ENCODE measurements at places on chromosomes 3 and 15. TPM values are rescaled to one million over a fixed set of nuclear protein-coding genes. Genes with fewer than 3 reads are reported as not detected.
A peak's percentile ranks its signal among the peaks of the same experiment; 100 is the strongest.

ALDH1L1 gene
- total RNA-seq: 27.4 TPM

GRCh38 chr3:38565339-38566214, 69.4 kb downstream of the EXOG start:
- DNase-seq: no peak

- no peak for DNase-seq
These were observed 43.3 kb downstream of the CPN2 start for GRCh38 chr3:194307849-194308248.

EFCAB12 gene
- 0.69 TPM for total RNA-seq

DNA sequence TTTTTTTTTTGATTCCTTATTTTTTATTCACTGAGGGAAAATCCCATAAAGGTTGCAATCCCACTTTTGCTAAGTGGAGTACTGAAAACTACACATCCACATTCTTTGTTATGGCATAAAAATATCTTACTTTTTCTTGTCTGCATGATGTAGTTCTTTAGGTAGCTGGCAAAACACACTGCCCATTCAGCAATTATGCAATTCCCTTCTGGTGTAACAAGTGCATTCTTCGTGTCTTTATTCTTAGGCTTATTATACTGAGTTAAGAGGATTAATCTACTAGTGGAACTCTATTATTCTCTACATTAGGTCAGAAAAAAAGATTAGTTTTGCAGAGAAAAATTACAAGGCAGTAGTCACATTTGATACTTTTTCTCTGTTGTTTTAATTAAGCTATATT, 403.8 kb upstream of the GBE1 start:
- no peak for DNase-seq

GRCh38 chr15:70447928-70448698, 315.2 kb downstream of the UACA start:
- DNase-seq: peak; percentile 52

DNA sequence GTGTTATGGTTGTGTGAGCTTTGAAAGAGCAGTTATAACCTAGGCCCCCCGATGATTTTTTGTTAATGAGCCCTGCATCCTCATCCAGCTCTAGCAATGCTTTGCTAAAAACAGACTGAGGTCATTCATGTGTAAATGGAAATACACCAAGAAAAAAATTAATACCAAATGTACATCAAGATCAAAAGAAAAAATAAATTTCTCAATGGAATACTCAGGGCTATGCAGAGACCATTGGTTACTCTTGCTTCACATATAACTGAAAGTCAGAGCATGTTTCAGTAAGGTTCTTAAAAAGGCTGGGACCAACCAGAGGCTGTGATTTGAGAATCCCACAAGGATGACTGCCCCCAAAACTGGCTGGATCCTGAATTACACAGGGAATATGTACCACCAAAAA, 48.0 kb downstream of the ARHGAP31 start:
- no peak for DNase-seq

C3orf49 gene
- total RNA-seq: not detected

TMEM108 gene
- 1.1 TPM for total RNA-seq

CHRNA7 gene
- total RNA-seq: 3.4 TPM

GOLGA8J gene
- total RNA-seq: 0.29 TPM

LEKR1 gene
- total RNA-seq: 1.9 TPM

- no peak for DNase-seq
These were observed 67.3 kb downstream of the VGLL4 start for GRCh38 chr3:11576453-11576852.

DNA sequence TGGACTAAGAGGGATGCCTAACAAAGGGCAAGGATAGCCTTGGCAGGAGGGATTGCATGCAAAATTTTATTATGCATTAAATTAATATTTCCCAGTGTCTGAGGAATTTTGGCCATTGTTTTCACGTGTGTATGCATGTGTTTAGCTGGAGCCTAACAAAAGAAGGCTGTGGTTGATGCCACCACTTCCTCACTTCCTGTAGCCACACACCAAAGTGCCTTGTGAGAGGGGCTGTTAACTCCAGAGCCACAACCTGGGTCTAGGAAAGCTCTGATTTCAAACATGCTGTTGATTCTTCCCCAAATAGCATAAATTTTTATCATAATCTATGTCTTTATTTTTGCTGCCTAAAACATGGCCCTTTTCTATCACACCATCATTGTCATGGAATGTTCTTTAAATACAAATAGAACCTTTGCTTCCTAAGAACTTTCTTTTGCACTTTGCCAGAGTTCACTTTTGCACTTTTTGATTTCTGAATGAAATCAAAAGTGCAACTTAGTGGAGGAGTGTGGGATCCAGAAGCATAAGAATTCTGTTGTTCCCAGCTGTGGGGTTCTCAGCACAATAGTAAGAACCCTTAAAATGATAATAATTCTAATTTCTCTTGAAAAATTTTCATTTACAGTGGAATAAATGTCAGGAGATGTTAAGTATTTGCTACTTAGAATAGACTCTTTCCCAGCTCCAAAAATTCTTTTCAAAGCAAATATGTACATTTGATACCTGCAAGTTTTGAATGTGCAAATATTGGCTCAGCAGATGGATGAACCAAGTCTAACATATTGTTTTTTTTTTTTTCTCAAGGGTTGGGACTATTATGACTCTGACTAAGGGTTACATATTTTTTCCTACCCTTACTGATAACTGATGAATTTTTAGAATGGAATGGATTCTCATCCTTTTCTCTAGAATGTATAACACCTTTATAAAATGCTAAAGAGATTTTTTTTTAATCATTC, 35.6 kb upstream of the SPTSSB start:
- DNase-seq: no peak

GRCh38 chr15:67179411-67179995, 75.0 kb downstream of the AAGAB start:
- DNase-seq: no peak

DNA sequence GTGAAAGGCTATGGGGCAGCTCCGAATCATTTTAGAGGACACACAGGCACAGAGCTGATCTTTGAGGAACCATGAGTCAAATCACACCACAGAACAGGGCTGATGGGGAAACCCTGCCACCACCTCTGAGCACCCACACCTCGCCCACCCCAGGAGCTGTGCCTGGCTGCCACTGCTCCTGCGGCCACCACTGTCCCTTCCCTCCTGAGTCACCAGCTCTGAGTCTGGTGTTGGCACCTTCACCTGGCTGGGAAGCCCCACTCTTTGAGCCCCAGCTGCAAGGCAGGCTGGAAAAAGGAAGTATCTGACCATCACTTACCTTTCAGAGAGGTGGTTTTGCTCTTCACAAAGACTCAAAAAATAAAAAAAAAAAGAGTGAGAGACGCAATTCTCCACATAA, 63.6 kb upstream of the MEF2A start:
- no peak for DNase-seq

- DNase-seq: no peak
These were observed 879.9 kb downstream of the TUSC7 start for GRCh38 chr3:117589454-117589853.

GRCh38 chr15:69734699-69735098, 282.1 kb downstream of the RPLP1 start:
- no peak for DNase-seq

DNA sequence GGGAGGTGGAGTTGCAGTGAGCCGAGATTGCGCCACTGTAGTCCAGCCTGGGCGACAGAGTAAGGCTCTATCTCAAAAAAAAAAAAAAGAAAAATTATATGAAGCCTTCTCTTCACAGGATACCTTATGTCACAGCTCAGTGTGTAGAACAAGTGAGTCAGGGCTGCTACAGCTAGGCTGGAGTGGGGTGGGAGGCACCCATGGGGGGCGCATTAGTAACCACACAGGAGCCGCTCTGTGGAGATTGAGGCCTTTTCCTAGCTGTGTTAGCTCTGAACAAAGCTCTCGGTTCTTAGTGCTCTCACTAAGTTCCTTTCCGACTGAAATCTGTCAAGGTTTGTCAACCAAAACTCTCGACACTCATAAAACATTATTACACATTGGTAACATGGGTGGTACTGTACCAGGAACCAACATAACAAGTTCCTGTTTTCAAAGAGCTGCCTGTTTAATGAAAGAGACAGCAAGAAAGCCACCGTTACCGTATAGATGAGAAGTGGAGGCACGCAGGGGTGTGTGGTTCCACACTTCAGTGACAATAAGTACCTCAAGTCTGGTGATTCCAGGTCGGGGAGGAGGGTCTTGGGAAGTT, 4.5 kb downstream of the LRRC31 start:
- DNase-seq: no peak

DNA sequence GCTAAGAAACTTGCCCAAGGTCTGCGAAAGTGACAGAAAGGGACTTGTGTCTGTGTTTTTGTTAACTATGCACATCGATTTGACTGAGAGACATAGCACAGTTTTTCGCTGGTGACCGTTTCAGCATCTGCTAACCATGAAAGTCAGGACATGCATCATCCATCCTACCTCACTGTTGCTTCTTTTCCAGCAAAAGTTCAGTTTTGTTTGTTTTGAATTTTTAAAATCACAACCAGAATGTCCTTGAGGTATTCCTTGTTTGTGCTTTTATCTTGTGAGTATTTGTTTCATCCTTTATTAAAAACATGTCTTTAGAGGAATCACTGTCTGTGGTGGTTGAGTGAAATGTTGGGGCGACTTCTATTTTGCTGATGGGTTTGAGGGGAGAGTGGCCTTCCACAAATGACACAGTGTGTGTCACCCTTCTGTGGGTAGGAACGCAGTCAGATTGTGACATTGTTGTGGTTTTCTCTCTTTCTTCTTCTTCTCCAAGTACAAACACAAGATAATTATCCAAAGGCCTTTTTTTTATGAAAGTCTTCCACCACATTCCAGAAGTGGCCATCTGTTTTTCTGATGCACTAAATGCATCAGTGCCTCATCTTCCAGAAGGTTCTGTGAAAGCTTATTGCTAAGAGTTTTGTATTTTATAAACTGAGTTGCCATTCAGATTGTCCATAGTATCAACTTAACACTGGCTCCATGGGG, 214.4 kb upstream of the NR2E3 start:
- DNase-seq: no peak

GRCh38 chr15:28933710-28934445, 48.1 kb downstream of the APBA2 start:
- no peak for DNase-seq

CHRFAM7A gene
- total RNA-seq: 2.0 TPM

P2RY13 gene
- total RNA-seq: 1.5 TPM

TCF12 gene
- total RNA-seq: 106 TPM

DNA sequence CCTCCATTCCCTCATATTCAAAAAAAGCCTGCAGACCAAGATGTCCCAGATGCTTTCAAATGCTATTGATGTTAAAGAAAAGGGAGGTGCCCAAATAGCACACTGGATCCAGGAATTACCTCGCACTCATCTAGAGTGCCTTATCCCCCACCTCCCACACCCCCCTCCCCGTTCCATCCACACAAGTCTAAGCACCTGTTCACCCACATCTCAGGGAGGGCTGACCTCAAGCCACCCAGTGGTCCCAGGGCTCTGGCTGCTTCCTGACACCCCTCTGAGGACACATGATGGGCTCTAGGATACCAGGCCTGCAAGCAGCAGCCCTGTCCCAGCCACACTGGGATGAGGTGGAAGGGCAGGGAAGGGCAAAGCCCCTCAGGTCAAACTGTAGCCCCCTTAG, 4.8 kb downstream of the RBPMS2 start:
- DNase-seq: no peak

GOLGA6L4 gene
- total RNA-seq: 2.0 TPM

- no peak for DNase-seq
These were observed 11.6 kb downstream of the TSEN2 start for GRCh38 chr3:12495749-12496452.

MITF gene
- 56.1 TPM for total RNA-seq

DNA sequence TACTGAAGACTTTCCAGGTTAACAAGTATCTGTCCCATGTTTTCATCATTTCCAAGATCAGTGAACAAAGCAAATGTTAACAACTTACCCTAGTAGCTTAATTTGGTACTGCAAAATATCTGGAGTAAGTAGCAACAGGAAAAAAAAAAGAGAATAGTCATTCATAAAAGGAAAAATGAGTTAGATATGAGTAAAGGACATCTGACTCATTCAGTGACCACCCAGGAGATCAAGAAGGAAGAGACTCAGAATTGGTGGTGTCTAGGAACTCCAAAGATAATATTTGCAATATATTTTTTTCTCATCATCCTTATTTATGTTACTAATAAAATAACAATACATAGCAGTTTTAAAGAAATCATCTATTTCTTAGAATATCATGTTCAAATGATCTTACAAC, 253.8 kb upstream of the COL8A1 start:
- no peak for DNase-seq

ANKRD63 gene
- not detected for total RNA-seq

ENTPD3 gene
- total RNA-seq: 3.3 TPM

CHSY1 gene
- total RNA-seq: 15.5 TPM

PLSCR2 gene
- 0.82 TPM for total RNA-seq

GRCh38 chr3:128067489-128067888, 15.3 kb downstream of the SEC61A1 start:
- no peak for DNase-seq

GRCh38 chr15:52217186-52217585, 26.0 kb upstream of the GNB5 start:
- no peak for DNase-seq

UPK1B gene
- total RNA-seq: not detected

- DNase-seq: no peak
These were observed 494.5 kb upstream of the RGMA start for GRCh38 chr15:93583552-93583951.

DNA sequence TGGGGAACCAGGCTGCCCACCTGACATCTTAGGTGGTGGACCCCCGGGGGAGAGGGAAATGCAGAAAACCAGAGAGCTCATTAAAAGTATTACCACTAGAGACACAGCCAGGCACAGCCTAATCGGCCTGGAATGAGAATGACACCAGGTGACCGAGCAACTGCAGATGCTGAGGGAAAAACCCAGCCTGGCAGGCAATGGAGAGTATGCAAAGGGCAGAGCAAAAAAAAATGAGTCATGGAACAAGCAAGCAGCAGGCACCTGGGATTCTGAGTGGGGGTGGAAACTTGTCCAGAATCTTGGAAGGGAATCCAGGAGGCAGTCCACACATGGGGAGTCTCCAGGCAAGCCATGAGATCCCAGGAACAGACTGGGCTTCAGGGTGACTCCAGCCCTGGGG, 183.7 kb upstream of the LRRN1 start:
- no peak for DNase-seq

DNA sequence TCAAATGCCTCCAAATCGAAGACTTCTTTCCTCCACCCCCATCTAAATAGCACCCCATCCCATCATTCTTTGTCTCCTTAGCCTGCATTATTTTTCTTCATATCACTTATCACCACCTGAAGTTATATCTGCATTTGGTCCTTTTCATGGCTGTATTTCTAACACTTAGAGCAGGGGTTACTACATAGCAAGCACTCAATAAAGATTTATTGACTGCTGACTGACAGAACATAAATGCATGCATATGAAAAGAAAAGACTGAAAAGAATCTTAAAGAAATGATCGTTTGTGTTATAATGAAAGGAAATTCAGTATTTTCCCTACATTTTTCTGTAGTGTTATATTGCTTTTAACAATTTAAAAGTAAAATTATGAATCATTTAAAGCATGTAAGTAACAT, 1.4 kb downstream of the LRRC31 start:
- DNase-seq: no peak

All from mucosa of descending colon (tissue), 3 donors.